ENCODE measurements at places on chromosomes 12 and 14. TPM values are rescaled to one million over a fixed set of nuclear protein-coding genes. Genes with fewer than 3 reads are reported as not detected.

Gene TAS2R10
- total RNA-seq, result not detected

Gene PTPRR
- total RNA-seq, result 3.5 TPM

Gene EVL
- 18.6 TPM for total RNA-seq

DNA sequence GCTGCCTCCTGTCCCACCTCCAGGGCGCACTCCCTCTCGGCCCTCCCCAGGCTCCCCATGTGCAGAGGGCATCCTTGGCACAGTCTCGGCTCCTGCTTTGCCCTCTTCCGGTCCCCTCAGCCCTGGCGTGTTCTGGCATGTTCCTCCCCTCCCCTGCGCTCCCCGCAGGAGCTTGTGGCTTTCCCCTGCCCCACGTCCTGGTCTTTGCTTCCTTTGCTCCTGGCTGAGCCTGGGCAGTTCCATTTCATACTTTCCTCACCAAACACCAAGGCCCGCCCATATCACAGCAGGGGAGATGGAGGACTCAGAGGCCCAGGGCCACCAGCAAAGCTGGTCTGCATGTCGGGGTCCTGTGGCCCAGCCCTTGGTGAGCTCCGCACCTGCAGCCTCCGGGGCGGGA is 56.0 kb downstream of the FBRSL1 start:
- DNase-seq, result no peak

- DNase-seq, result no peak
Observed at GRCh38 chr14:59376686-59377085, 88.5 kb downstream of the GPR135 start.

Gene RASSF9
- 0.34 TPM for total RNA-seq

DNA sequence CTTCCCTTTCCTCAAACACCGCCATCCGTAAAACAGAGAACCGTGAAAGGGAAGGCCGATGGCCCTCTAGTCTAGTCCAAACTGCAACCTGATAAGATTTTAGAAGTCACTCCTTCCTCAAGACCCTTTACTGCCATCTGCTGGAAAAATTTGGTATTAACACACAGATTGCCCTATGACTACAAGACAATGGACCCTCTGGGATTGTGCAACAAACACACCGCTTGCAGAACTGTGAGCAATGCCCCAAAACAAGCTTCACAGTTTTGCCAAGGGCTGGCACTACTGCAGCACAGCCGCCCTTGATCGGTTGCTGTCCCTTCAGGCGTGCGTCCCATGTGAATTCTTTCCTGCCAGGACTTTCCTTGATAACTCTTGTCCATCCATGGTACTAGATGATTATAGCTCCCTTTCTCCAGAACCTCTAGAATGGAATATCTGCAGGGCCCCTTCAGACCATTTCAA is 23.1 kb downstream of the LLPH start:
- DNase-seq, result peak; percentile 84

GRCh38 chr12:117155278-117156060 is 34.8 kb downstream of the FBXO21 start:
- peak; percentile 78 for DNase-seq

Gene KCTD10
- total RNA-seq, result 53.1 TPM

DNA sequence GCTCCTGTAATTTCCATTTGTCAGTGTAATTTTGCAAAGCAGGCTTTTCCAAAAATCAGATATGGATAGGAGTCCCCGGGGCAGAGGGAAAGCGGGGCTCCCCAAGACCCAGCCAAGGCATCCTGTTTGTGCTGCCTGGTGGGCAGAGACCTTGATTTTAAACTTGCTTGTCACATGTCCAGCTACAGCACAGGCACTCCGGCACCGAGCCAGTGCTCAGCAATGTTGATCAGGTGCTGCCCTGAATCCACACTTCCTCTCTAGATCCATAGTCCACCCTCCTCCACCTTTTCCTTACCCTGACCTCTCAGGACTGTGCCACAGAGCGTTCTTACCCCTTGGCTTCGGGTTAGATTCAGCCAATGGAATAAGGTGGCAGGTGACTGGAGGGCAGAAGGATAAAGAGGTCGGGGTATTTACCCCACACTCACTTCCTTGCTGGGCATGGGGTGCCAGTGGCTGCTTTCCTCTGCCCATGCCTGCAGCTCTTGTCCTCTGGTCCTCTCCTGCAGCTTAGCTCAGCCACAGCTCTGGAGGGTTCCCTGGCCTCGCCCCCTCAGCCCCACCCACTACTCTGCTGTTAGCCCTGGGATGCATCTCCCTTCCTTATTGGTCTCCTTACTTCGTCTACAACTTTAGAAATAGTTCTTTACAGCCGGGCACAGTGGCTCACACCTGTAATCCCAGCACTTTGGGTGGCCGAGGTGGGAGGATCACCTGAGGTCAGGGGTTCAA is 80.1 kb downstream of the IRF2BPL start:
- no peak for DNase-seq

GRCh38 chr12:57770734-57771133 is 1.2 kb downstream of the METTL1 start:
- DNase-seq, result no peak

Gene CAPZA3
- total RNA-seq, result not detected

DNA sequence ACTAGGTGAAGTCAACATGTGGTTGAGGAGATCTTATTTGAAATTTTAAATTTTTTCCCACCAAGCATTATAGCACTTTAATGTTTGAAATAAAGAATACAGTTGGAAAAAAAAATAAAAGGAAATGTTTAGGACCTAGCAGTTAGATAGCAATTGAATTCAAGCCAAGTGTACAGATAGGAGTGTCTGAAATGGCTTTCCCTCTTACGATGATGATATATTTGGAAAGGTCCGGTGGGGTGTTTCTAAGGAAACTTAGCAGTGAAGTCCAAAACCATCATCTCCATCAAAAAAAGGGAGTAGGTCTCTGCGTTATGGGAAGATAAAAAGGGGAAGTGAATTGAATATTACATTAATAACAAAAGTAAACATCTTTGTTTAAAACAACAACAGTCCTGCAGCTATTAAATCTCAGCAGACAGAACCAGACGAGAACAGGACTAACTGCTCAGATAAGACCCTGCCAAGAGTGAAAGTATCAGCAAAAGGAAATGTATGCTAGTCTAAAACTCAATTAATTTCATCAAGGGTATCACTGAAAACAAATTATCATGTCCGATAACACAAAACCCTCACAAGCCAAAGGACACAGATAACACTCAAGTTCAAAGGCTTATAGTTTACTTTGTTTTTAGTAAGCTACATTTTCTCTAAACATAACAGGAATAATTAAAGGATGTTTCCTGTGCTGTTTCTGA is 242.0 kb downstream of the BMP4 start:
- no peak for DNase-seq

DNA sequence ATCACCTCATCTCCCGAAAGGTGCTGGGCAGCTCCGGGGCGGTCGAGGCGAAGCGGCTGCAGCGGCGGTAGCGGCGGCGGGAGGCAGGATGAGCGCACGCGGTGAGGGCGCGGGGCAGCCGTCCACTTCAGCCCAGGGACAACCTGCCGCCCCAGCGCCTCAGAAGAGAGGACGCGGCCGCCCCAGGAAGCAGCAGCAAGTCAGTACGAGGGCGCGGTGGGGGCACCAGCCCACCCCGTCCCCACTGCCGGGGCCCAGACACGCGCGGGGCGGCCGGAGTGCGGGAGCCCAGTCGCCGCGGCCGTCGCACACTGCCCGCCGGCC is 862 bp downstream of the HMGA2 start:
- DNase-seq, result no peak

GRCh38 chr12:10154145-10154496 is 17.8 kb downstream of the OLR1 start:
- no peak for DNase-seq

DNA sequence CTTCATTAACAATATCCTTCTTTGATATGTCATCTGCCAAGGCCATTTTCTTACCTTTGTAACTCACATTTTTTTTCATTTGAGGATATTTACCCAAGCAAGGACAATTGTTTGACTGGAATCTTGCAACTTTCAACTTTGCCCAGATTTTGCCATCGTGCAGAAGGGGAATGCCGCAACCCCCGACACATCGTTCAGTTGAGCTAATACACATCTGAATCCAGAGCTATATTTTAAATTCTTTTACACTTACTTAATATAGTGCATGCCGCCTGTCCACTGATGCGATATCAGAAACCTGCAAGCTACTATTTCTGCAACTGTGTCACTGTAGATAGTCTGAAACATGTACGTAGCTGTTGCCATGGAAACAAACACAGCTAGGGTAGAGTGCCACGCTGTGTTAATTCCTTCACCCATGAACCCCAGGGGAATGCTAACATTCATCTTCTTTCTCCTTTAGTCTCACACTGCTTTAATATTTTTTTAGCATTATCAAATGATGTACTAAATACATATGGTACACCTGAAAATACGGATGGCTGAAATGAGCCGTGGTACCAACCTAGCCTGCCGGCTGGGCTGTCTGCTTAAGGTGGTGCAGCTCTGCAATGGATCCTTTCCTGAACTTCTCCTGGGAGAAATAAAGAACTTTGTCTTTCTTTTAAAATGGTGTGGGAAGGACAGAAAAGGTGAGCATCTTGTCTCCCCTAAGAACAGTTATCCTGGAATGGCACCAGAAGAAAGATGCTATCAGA is 77.0 kb upstream of the FOXN3 start:
- DNase-seq, result no peak

GRCh38 chr12:65640489-65640901 is 183.8 kb upstream of the HMGA2 start:
- no peak for DNase-seq

DNA sequence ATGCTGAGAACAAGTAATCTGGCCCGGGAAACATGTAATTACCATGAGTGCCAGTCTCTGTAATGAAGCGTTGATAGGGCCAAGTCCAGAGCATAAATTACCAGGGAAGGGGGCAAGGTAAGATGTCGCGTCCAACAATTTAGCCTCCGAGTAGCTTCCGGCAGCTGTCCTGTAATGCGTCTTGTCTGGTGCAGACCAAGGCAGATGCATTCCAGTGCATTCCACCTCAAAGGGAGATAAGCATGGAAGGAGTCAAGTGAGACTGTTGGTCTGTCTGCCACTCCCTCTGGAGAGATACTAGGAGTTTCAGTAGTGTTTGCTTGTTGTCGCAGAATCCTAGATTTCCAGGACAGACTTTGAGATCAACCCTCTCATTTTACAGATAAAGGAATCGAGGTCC is 218.3 kb downstream of the AACS start:
- DNase-seq, result no peak

Gene PPP1R36
- 0.63 TPM for total RNA-seq

DNA sequence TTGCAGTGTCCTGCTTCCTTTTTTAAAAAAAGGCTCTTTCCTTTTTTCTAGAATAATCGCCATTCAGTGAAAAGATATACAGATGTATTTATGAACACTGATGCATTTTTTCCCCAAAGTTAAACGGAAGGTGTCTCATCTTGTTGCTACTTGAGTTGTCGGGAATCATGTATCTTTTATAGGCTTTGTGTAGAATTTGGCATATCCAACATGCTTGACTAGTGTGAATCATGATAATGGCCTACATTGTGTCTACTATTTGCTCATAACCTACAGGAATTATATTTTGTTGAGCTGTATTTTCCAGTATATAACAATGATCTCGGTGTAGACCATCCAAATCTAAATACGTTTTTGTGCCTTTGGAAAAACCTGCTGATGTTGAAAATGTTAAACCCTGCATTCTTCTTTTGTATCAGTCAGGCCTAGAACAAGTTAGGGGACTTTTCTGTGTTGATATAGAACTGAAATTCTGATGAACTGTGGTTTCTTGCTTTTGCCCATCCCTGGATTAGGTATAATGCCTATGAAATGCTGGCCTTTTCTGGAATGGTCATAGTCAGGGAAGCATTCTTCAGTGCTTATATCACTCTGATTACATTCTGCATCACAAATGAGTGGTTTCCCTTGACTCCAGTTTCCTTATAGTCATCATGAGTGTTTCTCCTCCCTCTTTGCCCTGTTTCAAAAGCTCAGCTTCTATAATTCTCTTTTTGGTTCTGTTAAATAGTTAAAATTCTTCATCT is 10.8 kb downstream of the BMAL2 start:
- peak; percentile 88 for DNase-seq

Gene KRT86
- 0.65 TPM for total RNA-seq

- peak; percentile 80 for DNase-seq
Observed at GRCh38 chr12:47773062-47773857, at the start of gene SLC48A1. Gene SLC48A1, plus strand, starts transcription at chr12:47773238. Its CDS starts 67 bp downstream, at chr12:47773305.

Gene HOXC12
- 6.0 TPM for total RNA-seq

DNA sequence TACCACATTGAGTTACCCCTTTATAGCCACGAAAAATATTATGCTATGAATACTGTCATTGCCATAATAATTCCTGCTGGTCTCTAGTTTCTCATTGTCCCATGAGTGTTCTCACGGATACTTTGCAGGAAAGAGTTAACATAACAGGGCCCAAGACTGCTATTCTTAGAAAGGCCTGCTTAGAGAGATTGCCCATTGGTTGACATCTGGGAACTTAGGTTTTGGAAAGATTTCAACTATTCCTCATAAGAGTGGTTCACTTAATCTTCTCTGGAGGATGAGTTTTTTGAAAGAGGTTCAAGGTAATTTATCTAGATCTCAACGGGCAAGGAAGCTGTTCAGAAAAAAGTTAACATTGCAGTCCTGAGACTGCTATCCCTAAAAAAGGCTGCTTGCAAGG is 18.4 kb upstream of the PRPF39 start:
- no peak for DNase-seq

GRCh38 chr12:47992776-47993175 is 11.5 kb downstream of the COL2A1 start:
- DNase-seq, result no peak

Gene TPH2
- total RNA-seq, result not detected

Gene GLIPR1
- total RNA-seq, result 71.9 TPM

Gene XPOT
- total RNA-seq, result 90.7 TPM

Gene BDKRB2
- 8.5 TPM for total RNA-seq

Gene CMKLR1
- 0.51 TPM for total RNA-seq

DNA sequence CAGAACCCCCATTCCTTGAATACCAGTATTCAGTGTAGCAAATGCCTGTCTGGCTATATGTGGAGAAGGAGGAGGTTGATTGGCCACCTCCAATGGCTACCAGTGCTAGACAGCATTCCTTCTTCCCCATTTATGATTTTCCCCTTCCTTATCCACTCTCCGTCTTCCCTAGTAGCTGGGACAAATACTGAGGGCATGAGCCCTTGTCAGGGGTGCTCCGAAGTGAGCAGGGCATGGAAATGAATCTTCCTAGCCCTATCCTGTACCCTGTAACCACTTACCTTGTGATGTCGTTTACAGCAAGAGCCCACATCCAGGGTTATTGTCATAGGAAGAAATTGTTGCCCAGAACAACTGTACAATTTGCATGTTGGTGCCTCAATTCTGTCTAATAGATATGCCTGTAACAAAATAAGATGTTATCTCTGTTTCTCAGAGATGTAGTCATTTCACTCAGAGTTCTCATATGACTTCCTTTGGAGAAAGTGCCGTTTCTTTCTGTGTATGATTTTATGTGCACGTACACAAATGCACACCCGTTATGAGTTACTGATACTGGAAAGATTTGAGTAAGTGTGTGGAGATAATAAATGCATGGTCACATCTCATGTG is 423.7 kb downstream of the EGLN3 start:
- DNase-seq, result no peak

GRCh38 chr12:49294804-49295081 is 204 bp upstream of the PRPH start:
- no peak for DNase-seq

DNA sequence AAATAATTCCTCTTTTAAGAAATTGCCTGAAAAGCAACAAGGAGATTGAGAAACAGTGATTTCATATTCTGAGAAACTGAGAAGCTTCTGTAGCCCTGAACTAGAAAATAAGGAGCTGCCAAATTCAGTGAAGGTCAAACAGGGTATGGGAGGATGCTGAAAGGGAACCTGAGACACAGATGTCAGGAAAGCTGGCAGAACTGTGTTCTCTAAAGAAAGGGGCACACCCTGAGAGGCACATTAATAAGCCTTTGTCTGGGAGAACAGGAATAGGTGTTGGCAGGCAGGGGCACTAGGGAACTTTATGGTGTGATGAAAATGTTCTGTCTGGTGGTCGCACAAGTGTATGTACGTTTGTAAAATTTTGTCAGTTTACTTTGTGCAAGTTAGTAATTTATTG is 29.6 kb downstream of the VRK1 start:
- no peak for DNase-seq
